EL (cell line): ENCODE measurements at places on chromosomes 2 and 18.

DNA sequence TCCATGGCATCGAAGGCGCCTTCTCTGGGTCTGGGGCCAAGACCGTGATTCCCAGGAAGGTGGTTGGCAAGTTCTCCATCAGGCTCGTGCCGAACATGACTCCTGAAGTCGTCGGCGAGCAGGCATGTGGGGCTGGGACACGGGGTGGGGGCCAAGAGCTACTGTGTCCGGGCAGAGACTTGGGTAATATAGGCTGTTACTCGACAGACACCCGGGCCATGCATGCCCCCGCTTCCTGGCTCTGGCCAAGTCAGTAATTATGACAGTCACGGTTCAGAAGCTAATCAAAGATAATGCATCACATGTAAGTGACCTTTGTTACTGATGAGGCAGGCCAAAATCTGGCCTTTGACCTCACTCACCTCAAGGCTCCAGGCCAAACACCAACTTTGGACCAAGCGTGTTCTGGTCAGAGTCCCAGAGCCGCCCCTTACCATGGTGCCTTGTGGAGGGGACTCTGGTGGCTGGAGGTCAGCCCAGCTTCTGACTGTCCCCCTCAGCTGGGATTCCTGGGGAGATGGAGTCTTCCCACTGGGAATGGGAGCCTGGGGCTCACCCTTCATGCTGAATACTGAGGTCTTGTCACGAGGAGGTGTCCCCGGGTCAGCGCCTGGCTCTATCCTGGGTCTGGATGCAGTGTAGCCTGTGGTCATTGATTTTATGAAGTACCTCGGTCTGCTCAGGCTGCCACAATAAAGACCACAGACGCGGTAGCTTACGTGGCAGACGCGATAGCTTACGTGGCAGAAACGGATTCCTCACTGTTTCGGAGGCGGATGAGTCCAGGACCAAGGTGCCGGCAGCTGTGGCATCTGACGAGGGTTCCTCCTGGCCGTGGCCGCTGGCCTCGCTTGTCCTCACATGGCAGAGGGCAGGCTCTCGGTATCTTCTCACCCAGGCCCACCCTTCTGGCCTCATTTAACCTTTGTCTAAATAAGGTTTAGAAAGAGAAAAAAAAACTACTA lies 17.7 kb upstream of the CNDP1 start:
- no peak for DNase-seq

DNA sequence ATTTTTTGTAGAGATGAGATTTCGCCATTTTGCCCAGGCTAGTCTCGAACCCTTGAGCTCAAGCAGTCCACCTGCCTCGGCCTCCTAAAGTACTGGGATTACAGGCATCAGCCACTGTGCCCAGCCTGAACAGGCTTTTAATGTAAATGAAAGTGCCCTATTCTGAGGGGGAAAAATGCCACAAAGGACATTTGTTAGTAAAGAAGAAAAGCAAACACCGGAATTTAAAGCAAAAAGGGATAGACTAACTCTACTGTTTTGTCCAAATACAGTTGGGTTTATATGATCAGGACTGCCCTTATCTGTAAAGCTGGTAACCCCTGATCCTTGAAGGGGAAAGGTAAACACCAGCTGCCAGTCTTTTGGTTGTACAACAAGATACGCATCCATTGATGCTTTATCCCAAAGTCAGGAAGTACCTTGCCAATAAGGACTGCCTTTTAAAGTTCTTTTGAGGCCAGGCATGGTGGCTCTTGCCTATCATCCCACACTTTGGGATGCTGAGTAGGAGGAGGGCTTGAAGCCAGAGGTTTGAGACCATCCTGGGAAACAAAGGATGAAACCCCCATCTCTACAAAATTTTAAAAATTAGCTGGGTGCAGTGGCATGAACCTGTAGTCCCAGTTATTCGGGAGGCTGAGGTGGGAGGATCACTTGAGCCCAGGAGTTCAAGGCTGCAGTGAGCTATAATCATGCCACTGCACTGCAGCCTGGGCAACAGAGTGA lies 13.1 kb downstream of the CLEC4F start:
- no peak for DNase-seq

DNA sequence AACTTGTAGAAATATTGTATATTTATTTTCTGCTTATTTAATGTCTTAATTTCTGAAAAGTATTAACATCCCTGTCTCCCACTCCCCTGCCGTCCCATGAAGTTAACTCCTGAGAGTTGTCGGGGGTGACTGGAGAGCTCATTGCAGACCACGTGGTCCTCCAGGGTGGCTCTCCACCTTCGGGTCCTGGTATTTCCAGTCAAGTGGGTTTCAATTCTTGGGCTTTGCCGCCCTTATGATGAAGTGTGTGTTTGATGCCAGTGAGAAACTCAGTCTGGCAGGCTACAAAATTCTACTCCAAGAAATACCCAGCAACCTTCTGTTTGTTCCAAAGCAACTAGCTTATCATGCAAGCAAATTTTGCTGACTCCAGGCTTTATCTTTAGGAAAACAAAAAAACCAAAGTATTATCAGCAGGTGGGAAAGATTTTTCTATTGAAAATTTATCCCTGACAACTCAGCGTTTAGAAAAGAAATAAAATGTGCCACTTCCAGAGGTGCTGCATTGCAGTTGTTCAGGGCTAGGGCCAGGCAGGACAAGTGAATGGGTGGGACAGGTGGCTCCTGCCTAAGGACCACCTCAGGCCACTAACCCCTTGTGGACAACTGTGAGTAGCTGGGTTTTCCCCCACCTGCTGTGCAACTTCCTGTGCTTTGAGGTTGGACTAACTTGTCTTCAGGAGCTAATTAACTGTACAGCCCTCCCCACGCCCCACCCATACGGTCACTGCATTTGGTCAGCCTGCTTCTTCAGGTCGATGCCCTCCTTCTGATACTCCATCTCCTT lies 46.6 kb downstream of the BCL2L11 start:
- no peak for DNase-seq

GRCh38 chr2:48600204-48600813 lies 17.3 kb upstream of the GTF2A1L start:
- DNase-seq = peak; percentile 49

DNA sequence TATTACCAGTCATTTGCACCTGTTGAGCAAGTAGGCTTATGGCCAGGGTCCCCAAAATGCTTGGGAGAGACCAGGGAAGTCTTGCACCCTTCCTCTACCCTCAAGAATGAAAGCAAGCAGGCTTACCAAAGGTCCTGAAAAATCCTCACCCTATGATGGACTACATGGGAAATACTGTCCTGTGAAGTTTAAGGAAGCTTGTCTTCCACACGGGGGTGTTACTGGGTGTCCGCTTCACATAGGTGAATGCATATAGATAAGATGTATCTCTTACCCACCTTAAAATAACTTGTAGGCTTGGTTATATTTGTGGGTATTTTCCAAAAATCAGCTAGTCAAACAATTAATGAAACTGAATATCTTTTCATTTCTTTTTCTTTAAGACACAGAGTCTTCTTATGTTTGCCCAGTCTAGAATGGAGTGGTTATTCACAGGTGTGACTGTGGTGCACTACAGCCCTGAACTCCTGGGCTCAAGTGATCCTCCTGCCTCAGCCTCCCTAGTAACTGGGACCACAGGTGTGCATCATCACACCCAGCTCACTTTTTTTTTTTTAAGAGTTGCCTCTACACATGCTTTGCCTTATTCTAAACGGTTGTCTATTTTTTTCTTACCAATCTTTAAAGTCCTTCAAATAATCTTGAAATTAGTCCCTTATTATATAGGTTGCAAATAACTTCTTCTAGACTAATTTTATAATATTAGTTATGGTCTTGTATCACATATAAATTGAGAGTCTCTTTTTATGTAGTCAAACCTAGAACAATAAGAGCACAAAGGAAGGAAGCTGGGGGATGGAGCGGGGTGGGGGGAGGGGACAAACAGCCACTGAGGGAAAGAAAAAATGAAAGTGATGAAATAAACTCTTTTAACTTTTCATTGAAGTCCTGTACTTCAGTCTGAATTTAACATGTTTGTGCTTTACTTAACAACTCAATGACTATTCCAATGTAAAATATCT lies 49.0 kb downstream of the CERKL start:
- DNase-seq = no peak

DNA sequence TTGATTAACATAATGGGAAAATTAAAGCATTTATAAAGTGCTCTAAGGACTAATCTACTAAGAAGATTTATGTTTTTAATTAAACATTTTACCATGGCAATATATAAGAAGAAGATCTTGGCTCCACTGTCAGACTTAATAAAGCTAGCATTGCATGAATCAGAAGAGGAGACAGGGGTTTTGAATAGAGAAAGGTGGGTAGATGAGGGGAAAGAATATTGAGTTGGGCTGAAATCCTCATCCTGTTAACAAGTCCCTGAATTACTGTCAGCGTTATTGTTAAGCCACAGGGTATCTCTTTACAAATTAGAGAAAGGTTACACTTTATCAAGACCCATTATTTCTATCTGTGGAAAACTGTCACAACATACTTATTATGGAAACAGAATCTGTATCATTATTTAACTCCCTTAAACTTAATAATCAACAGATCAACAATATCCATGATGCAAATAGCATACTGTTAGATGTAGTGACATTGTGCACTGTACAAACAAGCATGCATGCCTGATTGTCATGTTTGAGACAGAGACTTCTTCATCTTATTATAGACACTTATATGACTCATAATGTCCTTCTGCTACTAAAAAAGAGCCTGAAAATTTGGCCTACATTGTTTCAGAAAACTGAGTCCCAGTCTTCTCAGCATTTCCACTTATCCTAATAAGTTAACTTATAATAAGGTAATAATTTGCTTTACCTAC lies 304.1 kb downstream of the NRXN1 start:
- DNase-seq = no peak

DNA sequence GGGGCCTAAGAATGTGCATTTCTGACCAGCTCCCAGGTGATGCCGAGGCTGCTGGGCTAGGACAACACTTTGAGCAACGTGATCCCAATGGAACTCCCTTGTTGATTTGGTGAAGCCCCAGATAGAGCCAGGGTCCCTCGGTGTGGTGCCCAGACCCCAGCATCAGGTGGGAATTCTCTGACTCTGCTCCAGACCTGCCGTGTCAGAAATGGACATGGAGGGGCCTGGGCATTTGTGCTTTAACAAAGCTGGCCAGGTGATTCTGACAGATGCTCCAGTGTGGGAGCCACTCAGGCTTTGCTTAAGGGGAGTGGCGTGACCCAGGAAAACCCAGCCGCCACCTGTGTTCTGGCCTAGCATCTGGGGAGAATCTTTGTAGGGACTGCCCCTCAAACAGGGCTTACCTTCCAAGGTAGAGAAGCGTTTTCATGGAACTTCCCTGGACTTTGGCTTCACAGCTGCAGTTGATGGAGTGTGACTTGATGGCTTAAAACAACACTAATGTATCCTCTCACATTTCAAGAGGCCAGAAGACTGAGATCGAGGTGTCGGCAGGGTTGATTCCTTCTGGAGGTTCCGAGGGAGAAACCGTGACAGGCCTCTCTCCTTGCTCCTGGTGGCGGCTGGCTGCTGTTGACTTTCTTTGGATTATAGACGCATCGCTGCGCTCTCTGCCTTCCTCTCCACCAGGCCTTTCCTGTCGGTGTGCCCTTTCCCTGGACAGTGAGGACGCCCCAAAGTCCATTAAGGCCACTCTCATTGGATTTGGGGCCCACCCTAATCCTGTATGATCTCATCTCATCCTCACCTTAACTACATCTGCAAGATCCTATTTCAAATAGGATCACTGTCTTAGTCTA lies 57.0 kb upstream of the HDAC4 start:
- DNase-seq = no peak

- DNase-seq = no peak
Observed at GRCh38 chr2:127664065-127664894, 11.1 kb downstream of the LIMS2 start.

GRCh38 chr2:198807131-198807530 lies 650.6 kb downstream of the SATB2 start:
- peak; percentile 40 for DNase-seq

DNA sequence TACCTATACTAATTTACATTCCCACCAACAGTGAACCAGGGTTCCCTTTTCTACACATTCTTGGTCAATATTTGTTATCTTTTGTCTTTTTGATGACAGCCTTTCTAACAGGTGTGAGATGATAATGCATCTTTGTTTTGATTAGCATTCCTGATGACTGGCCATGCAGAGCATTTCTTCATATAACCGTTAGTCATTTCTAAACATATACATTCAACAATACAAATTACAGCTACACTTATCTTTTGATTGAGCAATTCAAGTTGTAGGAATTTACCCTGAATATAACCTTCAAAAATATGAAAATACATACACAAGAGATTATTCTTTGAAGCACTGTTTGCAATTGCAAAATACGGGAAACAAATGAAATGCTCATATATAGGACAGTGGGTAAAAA lies 94.9 kb downstream of the TMEM131 start:
- peak; percentile 31 for DNase-seq

DNA sequence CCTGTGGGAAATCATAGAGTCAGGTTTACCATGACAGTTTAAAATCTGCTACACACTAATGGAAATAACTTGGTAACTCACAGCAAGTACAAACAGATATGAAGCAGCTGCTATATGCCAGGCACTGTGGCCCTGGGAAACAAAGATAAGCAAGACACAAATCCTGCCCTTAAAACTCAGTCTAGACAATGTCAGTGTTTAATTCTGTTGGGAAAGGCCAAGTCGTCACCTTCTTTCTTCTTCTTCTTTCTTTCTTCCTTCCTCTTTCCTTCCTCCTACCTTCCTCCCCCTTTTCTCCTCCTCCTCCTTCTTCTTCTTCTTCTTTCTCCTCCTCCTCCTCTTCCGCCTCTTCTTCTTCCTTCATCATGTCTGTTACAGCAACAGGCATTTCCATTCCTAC lies 26.8 kb downstream of the PLEK start:
- DNase-seq = no peak

- DNase-seq = no peak
Observed at GRCh38 chr18:76115580-76115979, 379.5 kb downstream of the ZNF516 start.

DNA sequence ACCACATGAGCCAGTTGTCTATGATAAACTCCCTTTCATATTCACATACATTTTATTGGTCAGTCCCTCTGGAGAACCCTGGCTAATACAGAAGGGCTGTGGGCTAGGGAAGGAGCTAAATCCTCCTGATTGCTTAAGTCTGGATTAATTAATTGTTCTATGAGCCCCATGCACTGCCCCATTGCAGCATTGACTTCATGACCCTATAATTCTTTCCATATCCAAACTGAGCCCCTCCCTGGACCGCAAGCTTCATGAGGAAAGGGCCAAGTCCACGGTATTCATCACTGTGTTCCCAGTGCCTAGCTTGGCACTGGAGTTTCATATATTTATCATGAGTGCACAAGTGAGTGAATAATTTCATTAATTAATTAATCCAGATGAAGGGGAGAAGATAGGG lies 124.0 kb downstream of the MBD2 start:
- DNase-seq = no peak

GRCh38 chr2:232870018-232870765 lies at the start of gene SNORC:
TSS of gene SNORC (plus strand) at chr2:232870264. CDS start at chr2:232870342, 78 bp downstream.
- DNase-seq = no peak

DNA sequence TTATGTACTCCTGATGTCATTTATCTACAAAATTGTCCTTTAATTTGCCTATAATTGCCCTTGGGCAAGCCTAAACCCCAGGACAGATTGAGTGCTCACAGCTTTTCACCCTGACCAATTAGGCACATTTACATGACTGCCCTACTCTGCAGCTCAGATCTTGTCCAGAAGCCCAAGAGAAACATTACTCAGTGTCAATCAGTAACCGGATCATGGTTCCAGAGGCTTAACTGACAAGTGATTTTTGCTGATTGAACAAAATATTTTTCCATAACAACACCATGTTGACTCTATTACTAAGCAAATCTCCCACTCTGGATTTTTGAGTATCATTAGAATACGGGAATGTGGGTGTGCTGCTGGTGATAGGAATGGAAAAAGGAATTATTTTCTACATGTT lies 465.4 kb upstream of the TNP1 start:
- no peak for DNase-seq
